Osteoblast (primary cell): ENCODE measurements at places on chromosomes 5 and 9. TPM values are rescaled to one million over a fixed set of nuclear protein-coding genes. Genes with fewer than 3 reads are reported as not detected.
A peak's percentile ranks its signal among the peaks of the same experiment; 100 is the strongest.

- DNase-seq = no peak
Observed at GRCh38 chr9:7366121-7366520, 433.5 kb downstream of the DMAC1 start.

GRCh38 chr5:56575821-56576220, 239.5 kb upstream of the MAP3K1 start:
- DNase-seq = no peak

GRCh38 chr9:96856363-96857286, 2.3 kb upstream of the ZNF782 start:
- DNase-seq = peak; percentile 77

DNA sequence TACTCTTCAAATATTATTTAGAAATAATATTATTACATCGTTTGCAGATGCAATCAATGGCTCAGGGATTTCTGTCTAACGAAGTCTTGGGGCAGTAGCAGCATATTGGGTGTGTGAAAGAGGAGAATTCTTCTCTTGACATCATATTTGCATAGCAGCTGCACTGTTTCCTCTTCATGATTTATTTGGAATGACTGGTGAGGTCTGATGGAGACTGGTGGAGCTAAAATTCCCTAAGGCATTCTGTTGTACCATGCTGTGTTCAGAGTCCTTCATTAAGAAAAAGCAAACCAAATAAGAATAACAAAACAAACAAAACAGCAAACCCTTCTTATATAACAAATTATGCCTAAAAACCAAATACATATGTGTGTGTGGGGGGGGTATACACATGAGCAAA, 177.6 kb downstream of the DIRAS2 start:
- no peak for DNase-seq

GRCh38 chr5:89436464-89436863, 553.5 kb upstream of the MEF2C start:
- no peak for DNase-seq

Gene NFIL3
- total RNA-seq = 26.1 and 28.3 TPM in 2 replicates

Gene WDR36
- 44.5 and 44.8 TPM in 2 replicates for total RNA-seq

Gene C5
- 5.1 and 5.6 TPM in 2 replicates for total RNA-seq

DNA sequence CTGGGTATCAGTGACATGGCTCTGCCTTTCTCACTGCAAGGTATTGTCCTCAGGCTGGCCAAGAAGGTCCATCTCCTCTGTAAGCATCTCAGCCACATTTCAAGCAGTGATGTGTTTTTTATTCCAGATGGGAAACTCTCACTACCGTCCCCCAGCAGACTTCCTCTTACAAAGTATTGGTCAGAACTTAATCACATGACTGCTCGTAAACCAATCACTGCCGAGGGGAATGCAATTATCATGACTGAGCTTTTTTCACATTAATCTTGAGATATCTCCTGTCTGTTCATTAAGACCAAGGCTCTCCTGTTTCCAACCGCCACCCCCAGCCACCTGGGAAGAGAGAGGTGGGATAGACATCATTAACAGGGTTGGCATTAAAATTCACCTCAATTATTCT, 76.4 kb downstream of the BNC2 start:
- DNase-seq = no peak

- DNase-seq = peak; percentile 66
Observed at GRCh38 chr5:147483961-147484707, 25.7 kb downstream of the DPYSL3 start.

Gene ISL1
- 0.88 TPM in 1 of 2 replicates, not detected in the other for total RNA-seq

Gene TAF11L2
- not detected in 2 replicates for total RNA-seq

Gene GALT
- total RNA-seq = 32.6 and 38.9 TPM in 2 replicates

GRCh38 chr9:123395276-123395688, 39.3 kb downstream of the CRB2 start:
- peak; percentile 42 for DNase-seq

DNA sequence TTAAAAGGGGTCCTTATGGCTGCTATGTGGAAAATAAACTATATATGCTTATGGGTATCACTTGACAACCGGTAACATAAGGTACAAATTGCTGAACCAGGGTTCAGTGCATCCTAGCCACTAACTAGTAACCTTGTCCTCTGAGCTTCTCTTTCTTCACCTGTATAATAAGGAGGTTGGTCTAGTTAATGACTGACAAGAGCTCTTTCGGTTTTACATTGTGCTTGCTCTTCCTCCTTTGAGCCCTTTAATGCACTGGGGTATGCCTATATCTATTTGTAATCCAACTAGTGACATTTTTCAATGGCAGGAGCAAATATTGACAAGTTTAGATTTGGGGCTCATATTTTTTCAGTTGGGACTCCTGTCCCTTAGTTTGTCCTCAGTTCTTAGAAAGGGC, 66.1 kb downstream of the NPR3 start:
- DNase-seq = no peak

DNA sequence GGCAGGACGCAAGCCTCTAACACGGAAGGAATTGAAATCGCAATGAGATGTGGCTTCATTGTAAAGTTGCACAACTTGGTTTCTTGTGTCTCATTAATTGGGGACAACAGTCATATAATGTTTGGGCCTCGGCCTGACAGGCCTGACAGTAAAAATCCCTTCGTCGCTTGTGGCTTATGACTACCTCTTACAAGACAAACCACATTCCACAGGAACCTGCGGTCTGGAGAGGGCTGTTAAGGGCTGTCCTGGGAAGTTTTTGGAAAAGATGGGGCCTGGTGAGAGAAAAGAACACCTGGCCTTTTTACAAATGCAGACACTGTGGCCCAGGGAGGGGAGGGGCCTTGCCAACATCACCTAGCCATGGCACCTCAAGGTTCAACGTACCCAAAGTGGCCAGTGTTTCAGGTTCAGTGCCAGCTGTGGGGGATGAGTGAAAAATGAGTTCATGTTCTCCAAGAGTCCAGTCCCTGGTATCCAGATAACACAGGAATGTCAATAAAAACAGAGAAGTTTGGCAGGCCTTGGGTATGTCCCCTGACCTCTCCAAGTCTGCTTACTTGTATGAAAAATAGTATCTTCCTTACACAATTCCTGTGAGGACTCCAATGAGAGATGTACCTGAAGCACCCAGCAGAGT, 22.2 kb downstream of the SHB start:
- DNase-seq = peak; percentile 91

- DNase-seq = no peak
Observed at GRCh38 chr9:12271421-12271891, 421.7 kb upstream of the TYRP1 start.

DNA sequence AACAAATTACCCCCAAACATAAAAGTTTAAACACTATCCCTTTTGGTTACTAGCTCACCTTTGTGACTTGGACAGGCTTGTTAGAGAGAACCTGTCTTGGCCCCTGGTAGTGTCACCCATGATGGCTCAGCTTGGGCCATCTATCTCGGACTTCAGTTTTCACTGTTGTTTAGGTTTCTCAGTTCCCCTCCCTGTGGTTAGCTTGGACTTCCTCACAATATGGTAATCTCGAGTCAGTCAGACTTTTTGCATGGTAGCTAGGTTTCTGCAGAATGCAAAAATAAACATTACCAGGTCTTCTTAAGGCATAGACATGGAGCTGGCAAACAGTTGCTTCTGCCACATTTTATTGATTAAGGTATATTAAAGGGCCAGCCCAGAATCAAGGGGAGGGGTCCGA, 324.3 kb upstream of the RORB start:
- no peak for DNase-seq

Gene IL7R
- 2.2 and 2.7 TPM in 2 replicates for total RNA-seq

Gene RRAGA
- total RNA-seq = 54.6 and 59.5 TPM in 2 replicates

Gene HTR1A
- total RNA-seq = not detected in 2 replicates

Gene WDR31
- total RNA-seq = 1.4 and 2.4 TPM in 2 replicates

GRCh38 chr5:14039063-14039462, 94.6 kb upstream of the DNAH5 start:
- DNase-seq = peak; percentile 85

DNA sequence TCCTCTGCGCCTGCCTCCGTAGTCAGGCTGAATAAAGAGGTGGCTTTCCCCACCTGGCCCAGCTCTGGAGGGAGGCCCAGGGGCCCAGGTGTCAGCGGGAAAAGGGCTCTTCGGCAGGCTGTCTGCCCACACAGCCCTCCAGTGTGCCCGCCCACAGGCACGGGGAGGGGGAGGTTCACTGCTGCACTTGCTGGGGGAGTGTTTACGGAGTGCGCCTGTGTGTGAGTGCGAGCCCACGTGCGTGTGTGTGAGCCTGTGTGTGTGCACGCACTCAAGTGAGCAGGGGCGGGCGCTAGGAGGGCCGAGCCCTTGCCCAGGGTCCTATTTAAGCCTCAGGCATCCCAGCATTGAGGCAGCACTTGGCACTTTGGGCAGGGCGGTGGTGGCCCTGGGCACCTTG, 10.9 kb downstream of the DNLZ start:
- no peak for DNase-seq
